ENCODE measurements at places on chromosomes 7 and 10.

- DNase-seq: no peak
Observed at GRCh38 chr10:133061296-133062038, 26.3 kb upstream of the ADGRA1 start.

GRCh38 chr10:48536156-48536500 is 68.7 kb downstream of the ARHGAP22 start:
- no peak for DNase-seq

DNA sequence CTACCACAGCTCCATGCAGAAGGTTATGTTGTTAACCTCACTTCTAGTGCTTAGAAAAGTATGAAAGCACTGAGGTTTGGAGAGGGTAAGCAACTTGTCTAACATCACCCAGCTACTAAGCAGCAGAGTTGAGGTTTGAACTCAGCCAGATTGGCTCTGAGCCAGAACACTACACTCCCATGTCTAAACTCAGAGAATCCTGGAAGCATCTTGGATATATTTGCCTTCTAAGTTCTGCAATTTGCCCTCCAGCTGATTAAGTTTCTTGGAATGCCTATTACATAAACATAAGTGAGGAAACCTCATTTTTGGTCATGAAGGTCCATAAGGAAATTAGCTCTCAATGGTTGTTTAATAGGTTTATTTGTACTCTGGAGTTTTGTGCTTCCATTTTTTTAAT is 78.1 kb upstream of the PHYHIPL start:
- no peak for DNase-seq

DNA sequence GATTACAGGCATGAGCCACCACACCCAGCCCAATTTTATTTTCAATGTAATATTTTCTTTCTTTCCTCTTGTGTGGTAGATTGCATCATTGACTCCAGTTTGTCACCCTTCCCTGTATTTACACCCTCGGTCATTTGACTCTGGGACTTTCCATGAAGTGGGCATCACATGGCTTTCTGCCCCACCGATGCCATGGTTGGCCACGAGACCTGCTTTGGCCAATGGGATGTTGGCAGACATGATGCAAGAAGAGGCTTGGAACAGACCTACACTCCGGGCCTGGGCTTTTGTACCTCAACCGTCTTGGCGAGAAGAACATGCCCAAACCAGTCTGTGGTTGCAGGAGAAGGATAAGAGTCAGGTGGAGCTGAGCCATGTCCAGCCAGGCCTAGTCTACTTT is 38.8 kb upstream of the CACUL1 start:
- no peak for DNase-seq

GRCh38 chr7:136807598-136807997 is 60.9 kb upstream of the CHRM2 start:
- DNase-seq: no peak

- no peak for DNase-seq
Observed at GRCh38 chr10:119330342-119330741, 123.0 kb downstream of the GRK5 start.

DNA sequence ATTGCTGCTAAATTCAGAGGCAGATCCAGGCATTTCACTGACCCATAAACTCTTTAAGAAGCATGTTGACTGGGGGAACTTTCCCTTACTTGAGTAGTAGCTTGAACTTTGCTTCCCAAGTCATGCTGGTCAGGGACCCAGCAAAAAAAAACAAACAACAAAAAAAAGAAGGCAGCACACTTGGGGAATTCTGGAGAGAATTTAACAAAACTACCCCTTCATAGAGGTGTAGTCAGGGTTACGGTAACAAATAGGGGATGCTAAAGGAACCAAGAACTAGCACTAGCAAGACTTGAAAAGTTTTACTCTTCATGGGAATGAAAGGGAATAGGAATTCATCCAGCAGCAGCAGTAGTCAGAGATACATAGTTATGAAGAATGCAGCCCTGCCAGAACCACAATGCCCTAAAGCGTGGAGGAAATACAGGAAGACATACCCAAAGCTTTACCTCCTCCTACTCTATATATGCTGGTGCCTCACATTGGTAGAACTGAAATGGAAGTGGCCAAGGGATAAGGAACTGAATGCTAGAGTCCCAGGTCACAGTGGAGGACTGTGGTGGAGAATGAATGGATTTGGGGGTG is 67.3 kb downstream of the PHYHIPL start:
- DNase-seq: no peak

GRCh38 chr10:44752451-44753441 is 158.4 kb upstream of the TMEM72 start:
- peak; percentile 28 for DNase-seq

DNA sequence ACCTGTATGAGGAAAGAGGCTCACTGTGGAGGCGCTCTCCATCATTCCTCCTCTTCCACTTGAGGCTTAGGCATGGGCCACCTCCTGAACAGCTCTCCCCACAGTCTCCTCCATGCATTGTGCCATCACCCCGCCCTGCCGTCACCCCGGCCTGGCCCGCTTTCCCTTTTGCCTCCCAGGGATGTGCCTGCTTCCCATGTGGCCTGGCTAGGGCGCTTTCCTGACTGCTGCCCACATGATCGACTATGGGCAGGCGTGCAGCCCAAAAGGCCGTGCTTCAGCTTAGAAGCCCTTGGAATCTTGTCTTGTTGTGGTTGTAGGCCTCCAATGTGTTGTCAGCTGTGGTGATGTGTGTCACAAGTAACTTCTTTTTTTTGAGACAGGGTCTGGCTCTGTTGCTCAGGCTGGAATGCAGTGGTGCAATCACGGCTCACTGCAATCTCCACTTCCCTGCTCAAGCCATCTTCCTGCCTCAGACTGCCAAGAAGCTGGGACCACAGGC is 1.8 kb upstream of the ACTR3C start:
- no peak for DNase-seq

DNA sequence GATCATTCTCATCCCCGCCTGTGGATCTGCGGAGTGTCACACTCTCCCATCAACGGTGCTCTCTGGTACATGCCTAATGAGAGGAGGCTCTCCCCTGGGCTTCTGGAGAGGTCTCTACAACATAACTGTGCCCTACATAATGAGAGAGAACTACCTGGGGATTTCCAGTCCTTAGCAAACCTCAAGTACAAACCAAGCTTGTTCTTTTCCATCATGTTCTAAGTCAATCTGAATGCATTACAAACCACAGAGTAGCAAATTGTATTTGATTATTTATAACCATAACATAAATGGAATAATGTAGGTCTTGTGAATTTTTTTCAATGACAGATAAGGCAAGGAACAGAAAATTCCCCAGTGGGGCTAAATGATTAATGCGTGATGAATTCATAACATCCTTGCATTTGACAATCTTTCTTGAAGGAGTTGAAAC is 412.4 kb upstream of the NRP1 start:
- DNase-seq: no peak

DNA sequence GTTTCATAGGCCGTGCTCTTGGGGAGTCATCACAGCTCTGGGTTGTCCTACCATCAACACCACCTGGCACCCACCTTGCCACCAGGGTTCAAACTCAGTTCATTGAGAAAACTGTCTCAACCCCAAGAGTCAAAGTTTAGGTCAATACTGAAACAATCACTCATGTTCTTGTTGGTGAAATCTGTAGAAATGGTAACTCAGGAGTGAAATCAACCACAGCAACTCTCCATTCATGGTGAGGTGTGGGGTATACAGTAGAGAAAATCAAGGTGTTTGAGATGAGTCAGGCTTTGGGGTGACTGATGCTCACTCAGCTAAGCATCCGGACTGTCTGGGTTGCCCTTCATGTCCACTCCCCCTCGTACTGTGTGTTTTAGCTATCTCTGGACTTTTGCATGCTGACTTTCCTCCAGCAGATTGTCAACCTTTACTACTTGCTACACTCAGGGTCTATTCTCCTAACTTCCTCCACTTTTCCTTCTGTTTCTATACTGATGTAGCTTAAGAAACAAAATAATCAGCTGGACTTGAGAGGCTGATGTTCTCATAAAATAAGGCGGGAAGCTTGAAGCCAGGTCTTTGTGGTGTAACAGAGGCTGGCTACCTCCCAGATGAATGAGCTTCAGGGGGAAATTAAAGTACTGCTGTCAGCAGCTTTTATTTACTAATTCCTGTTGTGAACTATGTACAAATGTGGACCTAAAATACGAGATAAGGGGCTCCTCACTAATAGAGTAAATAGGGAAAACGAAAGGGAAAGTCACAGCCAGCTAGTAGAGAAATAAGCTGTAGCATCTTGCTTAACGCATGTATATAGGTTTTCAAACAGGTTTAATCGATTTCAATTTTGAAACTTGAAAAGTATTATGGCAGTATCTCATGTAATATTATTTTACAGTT is 173.6 kb upstream of the AKR1E2 start:
- DNase-seq: peak; percentile 61

GRCh38 chr7:108096996-108097395 is 33.2 kb downstream of the LAMB4 start:
- DNase-seq: no peak

DNA sequence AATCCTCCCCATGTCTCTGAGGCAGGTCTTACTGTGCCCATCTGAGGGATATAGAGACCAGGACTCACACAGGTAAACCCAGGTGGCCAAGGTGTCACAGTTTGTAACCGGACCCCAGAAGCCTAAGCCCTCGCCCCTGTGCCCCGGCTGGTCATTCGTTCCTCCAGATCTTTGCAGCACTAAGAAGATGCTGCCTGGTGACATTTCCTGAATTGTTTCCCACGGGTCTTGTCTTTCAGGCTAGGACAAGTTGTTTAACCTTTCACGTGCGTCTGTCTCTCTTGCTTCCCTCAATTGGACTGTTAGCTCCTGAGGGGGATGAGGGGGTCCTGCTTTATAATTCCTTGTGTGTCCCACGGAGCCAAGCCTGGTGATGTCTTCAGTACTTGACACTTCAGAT is 158.0 kb downstream of the KCNMA1 start:
- DNase-seq: no peak

DNA sequence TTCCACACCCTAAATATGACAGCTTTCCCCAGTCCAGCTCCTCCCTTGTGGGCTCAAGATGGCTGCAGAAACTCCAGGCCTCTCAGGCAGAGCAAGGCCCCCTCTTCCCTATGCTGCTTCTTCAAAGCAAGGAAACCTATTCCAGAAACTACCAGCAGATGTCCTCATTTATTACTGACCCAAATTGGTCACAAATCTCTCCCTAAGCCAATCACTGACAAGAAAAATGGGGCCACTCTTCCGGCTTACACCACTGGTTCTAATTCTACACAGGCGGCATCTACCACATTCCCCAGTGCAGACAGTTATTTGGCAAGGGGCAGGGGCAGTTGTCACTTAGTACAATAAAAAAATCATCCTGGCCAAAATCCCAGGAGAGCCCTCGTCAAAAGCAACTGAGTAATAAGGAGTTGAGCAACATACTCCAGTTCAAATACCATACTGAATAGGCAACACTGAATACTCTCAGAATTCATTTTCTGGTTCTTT is 150.4 kb downstream of the SFMBT2 start:
- peak; percentile 86 for DNase-seq

GRCh38 chr10:80122746-80123145 is 9.8 kb upstream of the PLAC9 start:
- no peak for DNase-seq

DNA sequence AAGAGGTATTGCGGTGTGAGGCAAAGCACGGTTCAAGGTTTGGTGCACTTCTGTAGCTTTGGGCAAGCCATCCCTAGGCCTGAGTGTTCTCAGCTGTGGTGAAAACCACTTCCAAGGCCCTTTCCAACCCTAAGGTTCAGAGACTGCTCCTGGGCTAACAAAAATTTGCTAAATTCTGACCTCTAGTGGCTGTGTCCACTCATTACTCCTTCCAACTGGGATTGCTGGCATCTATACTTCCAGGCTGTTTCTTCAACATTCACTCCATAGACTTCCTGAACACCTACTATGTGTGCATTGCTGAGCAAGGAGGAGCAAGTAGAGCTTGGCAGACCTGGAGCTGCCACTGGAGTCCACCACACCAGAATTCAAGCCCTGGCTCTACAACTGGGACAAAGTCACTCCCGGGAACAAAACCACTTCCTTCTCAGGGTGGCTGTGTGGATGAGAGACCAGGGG is 29.3 kb upstream of the SH3PXD2A start:
- DNase-seq: peak; percentile 85

DNA sequence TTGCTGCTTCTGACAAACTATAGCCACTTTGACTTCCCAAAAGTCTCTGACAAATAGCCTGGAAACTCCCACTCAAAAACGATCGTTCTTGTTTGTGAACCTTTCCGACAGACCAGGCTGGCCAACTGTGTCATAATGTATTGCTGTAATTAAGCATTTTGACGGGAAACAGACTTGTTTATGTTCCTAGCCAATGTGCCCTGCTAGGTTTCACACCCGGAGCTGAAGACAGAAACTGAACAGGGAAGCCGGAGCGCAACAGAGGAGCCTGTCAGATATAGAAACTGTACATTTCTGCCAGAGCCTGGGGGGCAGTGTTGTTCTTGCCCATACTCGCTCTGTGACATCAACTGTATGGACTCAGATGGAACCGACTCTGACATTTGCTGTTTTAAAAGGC is 55.3 kb upstream of the C7orf33 start:
- DNase-seq: peak; percentile 77

GRCh38 chr10:49613165-49613881 is 514 bp upstream of the CHAT start:
- no peak for DNase-seq

DNA sequence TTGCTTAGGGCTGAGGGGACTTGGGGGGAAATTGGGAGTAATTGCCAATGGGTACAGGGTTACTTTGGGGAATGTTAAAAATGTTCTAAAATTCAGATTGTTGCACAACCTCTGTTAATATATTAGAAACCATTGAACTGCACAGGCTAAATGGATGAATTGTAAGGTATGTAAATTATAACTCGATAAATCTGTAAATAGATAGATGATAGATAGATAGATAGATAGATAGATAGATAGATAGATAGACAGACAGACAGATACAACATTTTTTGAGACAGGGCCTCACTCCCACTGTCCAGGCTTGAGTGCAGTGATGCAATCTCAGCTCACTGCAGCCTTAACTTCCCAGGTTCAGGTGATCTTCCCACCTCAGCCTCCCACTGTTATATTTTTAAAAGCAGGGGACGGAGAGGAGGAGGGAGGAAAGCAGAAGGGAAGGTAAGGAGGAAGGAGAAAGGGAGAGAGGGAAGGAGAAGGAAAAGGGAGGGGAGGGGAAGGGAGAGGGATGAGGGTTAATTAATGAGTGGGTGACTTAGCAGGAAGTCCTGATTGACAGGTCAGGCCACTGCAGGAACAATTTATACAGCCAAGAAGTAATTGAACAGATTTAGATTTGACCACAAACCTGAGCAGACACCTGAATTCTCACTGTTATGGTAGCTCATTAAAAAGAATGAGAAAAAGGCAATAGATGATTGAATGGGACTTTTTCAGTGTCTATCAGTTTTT is 38.7 kb downstream of the AOC1 start:
- no peak for DNase-seq

DNA sequence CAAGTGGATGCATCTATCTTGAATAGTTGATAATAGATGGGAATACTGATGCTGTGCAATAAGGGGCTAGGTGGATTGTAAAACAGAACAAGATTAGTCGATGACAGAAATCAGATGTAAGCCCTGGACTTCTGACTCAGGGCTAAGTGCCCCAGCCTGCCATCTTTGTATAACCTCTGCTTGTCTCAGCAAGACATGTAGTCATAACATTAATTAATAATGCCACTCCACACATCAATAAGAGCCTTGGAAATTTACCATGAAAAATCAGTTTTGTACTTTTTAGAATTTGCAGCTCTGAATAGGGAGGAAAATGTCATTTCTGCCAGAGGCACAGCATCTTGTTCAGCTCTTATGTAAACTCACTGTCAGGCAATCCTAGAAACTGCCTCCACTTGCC is 529.1 kb downstream of the PHTF2 start:
- DNase-seq: no peak

- DNase-seq: no peak
Observed at GRCh38 chr10:3438606-3439005, 266.0 kb upstream of the PITRM1 start.
